ENCODE measurements at places on chromosomes 6 and 20.
A peak's percentile ranks its signal among the peaks of the same experiment; 100 is the strongest.

DNA sequence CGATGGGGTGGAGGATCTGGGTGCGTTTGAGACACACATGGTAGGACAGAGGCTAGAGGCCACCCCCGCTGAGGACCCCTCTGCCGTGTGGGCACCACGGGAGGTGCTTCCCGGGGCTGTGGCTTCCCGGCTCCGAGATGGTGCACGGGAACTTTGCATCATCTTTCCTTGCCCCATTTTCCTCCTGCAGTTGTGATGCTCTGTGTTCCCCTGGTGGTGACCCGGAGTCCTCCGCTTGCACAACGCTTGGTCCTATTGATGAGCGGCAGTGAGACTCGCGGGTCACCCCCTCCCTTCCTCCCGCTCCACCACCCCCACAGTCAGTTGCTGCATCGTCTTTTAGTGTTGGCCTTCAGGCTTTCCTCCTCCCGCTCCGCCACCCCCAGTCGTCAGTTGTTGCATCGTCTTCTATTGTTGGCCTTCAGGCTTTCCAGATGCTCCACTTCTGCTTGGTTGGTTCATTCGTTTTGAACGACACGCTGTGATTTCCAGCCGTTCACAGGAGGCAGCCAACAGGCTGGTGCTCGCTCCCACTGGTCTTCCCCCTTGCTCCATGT, 37.3 kb downstream of the PYGB start:
- no peak for DNase-seq

DNA sequence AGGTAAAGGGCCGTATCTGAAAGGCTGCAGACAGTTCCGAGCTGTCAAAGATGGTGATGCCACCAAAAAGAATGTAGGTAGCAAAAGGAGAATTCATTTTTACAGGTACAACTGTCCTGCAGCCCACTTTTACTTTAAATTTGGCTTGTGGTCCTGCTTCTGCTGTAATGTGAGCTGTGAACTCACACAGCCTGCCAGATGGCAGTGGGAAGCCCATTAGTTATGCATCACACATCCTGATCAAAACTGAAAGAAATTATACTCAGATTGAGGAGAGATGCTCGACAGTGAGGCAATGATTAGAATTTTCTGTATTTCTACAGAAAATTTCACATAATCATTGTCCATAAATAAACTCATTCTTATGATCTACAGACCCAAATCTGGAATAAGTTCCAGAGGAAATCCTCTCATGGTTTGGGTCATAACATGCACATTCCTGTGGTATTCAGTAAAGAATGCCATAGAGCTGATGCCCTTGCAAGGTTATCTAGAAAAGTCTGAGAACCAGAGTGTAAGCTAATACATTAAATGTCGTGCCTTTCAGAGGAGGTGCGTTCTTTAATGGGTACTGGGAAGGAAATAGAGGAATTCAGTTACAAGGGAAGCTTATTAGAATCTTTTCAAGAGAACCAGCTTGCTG, 23.9 kb upstream of the E2F3 start:
- DNase-seq, result no peak

DNA sequence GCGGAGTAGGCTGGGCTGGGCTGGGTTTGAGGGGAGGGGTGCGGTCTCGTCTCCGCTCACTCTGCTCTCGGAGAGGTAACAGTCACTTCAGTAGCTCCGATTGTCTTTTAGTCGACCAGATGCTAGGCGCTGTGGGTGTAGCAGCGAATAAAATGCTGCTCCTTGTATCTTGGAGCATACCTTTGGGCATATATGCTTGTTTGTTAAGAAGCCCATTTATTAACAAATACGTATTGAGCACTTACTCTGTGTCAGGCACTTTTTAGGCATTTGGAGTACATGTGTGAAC, 545 bp downstream of the ACTR5 start:
- DNase-seq, result peak; percentile 55

- no peak for DNase-seq
Measured at GRCh38 chr20:4873396-4873795, 127.9 kb downstream of the SLC23A2 start.

- no peak for DNase-seq
Measured at GRCh38 chr20:23243791-23244155, 106.8 kb upstream of the NXT1 start.

- DNase-seq, result no peak
Measured at GRCh38 chr6:3277251-3277650, 18.5 kb downstream of the PSMG4 start.

- no peak for DNase-seq
Measured at GRCh38 chr6:85669735-85670194, 27.1 kb upstream of the SYNCRIP start.

DNA sequence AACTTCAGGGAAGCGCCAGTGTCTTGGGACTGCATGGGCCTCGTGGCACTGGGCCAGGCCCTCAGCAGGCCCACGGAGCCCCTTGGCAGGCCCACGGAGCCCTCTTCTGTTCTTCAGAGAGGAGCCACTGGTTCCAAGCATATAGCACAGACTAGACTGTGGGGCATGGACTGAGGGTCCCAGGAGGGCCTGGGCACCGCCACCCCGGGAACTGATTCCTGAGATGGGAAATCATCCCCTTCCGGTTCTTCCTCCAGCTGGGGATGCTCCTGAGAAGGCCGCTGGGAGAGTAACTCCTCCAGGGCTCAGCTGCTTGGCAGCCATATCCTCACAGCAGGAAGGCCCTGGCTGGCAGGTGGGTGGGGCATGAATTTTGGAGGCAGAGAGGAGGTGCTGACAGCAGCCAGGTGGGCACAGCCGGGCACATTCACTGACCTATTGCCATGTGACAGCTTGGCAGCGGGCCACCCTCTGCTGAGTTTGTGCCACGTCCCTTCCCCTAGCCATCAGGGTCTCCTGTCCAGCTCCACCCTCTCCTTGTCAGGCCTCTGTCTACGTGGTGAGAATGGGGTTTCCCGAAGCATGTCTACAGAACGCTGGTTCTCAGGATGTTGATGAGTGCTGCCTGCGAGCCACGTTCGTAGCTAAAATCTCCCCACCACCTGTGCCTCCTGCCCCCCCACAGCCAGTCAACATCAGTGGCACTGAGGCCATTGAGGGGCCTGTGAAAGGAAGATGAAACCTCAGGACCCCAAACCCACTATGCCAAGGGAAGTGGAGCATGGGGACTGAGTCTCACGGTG, 152.1 kb downstream of the TAF4 start:
- no peak for DNase-seq

DNA sequence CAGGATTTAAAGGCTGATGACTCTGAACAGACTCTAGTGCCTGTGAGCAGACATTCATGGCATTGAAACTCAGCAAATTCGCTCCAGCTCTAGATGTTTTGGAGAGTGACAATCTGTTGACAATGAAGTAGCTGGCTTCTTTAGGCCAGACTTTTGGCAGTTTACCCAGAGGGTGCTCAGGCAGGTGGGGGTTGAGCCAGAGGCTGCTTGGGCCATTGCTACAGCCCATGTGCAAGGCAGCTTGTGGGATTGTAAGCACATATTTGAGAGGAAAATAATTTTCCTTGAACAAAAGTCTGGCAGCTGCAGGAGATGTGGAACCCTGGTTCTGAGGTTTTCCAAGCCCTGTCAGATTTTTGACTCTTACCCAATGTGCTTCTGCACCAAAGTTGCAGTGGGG, 311.6 kb downstream of the CDC5L start:
- no peak for DNase-seq

DNA sequence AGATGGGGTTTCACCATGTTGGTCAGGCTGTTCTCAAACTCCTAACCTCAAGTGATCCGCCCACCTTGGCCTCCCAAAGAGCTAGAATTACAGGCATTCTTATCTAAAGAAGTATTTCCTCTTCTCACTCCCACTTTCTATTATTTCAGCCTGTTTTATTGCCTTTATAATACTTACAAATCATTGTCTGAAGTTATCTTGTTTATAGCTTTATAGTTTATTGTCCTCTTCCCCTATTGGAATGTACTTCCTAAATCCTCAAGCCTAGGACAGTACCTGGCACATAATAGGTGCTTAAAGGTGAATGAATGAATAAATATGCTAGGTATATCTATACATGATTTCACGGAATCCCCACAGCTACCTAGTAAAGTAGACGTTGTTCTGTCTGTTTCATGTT, 37.8 kb upstream of the RNF182 start:
- no peak for DNase-seq

- no peak for DNase-seq
Measured at GRCh38 chr6:103872233-103872632, 987.5 kb downstream of the HACE1 start.

- DNase-seq, result no peak
Measured at GRCh38 chr6:106167096-106167814, 81.1 kb downstream of the PRDM1 start.

- DNase-seq, result no peak
Measured at GRCh38 chr20:25355866-25356265, 34.8 kb downstream of the ABHD12 start.

DNA sequence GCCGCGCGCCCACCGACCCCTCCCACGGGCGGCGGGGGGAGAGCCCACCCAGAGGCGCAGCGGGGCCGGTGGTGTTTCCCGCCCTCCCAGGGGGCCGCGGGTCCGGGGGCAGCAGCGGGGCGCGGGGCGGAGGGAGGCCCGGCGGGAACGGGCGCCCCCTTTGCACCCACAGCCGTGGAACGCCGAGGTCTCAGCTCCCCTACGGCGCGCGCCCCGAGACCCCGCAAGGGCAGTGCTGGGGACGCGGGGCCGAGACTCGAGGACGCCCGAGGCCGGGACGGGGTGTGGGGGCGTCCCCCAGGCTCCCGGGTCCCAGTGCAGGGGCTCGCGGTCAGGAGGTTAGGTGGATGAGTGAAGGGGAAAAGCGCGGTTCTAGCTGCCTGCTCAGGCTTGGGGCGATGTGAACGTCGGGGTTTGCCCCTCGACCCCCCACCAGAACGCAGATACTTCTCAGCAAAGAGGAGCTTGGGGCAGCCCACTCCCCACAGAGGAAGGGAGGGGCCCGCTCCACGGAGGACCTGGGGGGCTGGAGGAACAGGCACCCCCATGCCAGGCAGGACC, 65.5 kb upstream of the BHLHE23 start:
- DNase-seq, result no peak

DNA sequence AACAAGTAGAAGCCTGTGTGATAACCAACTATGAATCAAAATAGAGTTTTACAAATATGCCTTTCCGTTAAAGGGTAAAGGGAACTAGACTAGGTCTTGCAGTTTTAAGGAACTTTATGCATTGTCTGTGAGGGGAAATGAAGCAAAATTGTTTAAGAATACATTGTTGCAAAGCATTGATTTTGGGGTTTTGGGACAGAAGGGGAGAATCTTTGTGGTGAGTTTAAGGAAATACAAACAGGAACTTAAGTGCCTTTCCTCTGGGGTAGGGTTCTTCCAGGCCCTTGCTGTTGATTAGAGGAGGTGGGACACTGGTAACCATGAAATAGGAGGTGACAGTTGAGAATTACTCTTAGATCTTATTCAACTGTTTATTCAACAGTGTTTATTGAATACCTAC, 4.7 kb downstream of the MAPK14 start:
- no peak for DNase-seq

DNA sequence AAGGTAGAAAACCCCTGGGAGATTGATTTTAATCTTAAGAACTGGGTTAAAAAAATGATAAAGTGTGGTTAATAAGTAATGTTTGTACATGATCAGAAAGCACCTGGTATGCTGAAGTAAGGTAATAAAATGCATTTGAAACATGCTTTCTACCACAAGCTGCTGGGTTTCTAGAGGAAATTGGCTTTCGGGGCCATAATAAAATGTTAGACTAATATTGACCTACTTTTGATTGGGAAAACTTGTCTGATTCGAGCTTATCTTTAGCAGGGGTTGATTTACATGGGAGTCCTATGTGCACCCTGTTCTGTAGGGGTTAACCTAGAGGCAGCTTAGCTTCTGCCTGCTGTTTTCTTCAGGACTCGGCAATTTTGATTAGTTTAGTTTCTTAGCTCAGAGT, 50.5 kb downstream of the CRYBG1 start:
- no peak for DNase-seq

GRCh38 chr6:21883595-21884328, 290.2 kb downstream of the SOX4 start:
- peak; percentile 6 for DNase-seq

DNA sequence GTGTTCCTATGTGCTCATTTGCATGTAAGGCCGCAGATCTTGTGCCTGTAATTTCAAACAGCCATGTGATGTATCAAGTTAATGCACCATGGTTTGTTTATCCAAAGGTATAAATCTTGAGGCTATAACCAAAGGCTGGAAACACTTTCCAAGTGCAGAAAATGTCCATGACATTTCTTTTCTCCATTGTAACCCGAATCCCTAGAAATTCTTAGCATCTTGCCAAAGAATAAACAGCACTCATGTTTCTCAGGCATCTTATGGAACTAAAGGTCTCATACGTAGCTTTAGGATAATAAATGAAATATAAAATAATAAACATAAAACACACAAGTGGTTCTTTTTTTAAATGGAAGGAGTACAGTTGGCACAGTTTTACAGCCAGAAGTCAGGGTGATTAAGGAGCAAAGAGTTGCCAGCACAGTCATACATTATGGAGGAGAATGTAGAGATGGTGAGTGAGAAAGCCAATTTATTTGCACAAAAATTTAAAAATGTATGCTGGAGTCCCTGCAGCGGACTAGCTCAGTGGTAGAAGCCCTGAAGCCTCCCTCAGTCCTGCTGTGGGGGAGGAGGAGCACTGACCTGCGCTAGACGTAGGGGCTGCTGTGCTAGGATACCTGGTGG, 18.0 kb downstream of the CDH26 start:
- DNase-seq, result no peak

GRCh38 chr6:45047573-45047972, 280.6 kb upstream of the RUNX2 start:
- DNase-seq, result no peak

DNA sequence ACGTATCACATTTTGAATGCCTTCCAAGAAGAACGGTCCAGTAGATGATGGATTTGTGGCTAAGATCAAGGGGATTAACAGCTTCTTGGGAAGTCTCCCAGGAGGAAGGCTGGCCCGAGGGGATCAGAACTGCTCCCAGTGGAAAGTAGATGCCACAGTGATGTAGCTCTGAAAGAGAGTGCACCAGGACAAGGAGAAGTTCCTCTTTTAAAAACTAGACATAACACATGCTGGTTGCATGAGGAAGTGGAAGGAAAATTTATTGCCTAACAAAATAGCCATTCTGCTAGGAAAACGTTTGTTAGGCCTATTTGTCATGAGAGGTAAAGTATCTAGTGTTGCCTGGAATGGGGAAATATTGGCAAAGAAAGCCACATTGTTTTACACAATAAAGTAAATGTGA, 87.8 kb downstream of the CDH26 start:
- no peak for DNase-seq

DNA sequence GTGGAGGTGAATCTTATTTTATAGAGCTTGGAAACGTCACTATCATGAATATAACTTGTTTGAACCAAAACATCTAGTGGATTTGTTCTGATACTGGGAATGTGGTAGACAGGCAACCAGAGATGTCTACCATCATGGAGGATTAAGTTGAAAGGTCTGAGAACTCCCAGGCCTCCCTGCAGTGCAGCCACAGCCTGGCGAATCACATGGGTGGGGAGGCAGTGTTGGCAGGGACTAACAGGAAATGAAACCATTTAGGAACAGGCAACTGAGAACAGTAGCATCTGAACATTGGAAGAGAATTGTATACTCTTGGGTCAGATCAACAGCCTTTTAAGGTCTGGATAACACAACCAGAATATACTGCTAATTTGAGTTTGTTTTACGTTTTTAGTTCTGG, 22.3 kb upstream of the CEP162 start:
- DNase-seq, result no peak

- DNase-seq, result peak; percentile 21
Measured at GRCh38 chr6:108562503-108562993, 1.8 kb downstream of the FOXO3 start.

- no peak for DNase-seq
Measured at GRCh38 chr20:19448632-19449031, 236.2 kb downstream of the SLC24A3 start.
